ENCODE measurements at places on chromosomes 5 and 9.

- peak; percentile 8 for DNase-seq
These were observed 9.9 kb upstream of the FBP2 start for GRCh38 chr9:94603259-94604160.

DNA sequence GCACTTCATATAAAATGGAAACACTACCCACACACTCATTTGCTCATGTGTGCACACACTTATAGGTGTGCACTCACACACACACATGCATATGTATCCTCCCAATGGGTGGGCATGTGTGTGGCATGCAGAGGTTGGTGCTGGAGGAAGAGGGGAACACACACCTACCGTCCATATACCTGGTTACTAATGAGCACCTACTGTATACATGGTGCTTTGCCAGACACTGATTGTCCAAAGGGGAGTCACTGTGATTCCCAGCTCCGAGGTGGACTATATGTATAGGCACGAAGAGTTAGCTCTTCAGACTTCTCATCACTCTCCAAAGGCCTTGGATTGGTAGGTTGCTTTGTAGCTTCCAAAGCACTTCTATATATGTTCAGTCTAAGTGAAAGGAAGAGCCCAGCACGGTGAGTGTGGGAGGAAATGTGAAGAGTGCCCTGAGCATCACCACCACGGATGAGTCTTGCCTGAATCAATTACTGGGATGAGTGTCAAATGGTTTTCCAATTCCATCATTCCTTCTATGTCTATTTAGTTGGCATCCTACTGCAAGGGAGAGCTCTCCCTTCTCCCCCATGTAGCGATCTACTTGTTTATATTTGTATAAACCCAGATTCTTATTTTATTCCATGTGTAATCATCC lies 12.6 kb upstream of the ERGIC1 start:
- no peak for DNase-seq

DNA sequence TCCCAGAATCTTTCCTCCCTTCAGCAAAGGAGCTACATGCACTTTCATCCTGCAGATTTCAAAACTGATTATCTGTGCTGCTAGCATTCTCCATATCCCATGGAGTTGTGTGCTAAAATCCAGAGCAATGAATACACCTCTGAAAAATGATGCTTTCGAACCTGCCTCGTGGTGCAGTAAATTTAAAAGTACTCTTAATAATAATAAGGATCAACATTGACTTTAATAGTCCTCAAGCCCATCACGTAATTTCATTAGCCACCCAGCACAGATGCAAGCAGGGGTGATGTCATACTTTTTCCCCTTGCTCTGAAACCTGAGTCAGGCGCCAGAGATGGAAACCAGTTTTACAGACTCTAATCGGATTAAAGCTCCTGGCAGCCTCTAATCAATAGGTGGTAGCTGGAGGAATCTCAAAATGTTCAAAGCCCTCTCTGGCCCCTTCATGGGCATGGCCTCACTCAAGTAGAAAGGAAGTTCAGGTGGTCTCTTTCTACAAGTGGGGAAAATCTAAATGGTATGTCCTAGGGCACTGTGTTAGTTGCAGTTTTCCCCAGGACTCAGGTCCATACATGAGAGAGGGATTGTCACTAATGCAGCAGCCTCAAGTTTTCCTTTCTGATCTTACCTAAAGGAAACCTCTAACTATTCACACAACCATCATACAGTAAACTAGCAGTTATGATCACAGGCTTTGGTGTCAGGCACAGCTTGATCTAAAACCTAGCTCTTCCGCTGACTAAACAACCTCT lies 221.6 kb upstream of the SLC30A5 start:
- no peak for DNase-seq

DNA sequence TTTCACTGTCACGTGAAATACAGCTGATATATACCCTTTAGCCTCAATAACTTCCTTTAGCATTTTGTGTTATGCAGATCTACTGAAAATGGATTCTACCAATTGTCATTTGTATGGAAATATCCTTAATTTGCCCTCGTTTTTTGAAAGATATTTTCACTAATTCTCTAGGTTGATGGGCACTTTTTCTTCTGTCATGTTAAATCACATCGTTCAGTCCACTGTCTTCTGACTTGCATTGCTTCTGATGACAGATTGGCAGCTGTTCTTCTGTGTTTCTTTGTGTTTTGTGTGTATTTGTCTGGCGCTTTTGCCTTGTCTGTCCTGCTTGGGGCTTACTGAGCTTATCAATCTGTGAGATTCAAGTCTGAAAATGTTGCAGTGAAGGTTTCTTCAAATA lies 9.7 kb upstream of the CLPTM1L start:
- no peak for DNase-seq

DNA sequence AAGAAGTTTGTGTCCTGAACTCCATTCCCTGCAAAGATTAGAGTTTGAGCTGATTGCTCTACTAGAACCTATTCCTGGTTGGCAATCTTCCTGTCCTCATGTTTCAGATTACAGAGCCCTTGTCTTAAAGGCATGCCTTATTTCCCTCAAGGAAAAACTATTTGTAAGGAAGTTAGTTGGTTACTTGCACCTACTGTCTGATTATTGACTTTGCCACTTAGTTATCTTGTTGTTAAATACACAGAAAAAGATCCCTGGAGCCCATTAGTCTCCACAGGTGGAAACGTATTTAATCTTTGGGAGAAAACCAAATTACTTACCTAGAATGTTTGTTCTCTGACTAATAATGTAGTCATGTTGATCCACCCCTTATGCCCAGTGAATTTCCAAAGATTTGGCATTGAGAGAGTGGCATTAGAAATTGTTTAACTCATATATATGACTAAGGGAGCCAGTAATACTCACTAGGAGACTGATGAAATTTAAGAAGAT lies 132.3 kb upstream of the ELL2 start:
- DNase-seq: no peak

GRCh38 chr5:6430418-6431028 lies 18.1 kb upstream of the UBE2QL1 start:
- DNase-seq: no peak

DNA sequence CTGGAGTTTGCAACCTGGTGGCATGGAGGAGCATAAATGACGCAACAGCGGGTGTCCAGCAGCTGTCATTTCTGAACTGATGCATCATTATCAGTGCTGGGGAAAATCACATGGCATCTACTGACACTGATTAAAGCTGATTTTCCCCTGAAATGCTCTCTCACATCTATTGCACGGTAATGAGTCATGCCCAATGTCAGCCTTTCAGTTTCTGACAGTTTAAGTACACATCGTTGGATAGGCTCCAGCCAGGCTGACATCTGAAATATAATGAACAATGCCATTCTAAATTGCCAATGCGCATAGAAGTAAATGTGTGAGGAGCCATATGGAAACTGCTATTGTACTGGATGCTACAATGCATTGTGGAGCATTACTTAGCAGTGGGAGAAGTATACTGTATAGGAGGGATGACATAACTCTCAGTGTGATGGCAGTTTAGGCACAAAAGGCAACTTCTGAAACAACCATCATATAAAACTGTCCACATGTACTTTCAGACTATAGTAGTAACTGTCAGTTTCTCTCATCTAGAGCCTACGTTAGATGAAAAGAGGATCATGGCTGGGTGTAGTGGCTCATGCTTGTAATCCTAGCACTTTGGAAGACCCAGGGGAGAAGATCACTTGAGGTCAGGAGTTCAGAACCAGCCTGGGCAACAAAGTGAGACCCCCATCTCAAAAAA lies 389.3 kb upstream of the DMAC1 start:
- DNase-seq: no peak

DNA sequence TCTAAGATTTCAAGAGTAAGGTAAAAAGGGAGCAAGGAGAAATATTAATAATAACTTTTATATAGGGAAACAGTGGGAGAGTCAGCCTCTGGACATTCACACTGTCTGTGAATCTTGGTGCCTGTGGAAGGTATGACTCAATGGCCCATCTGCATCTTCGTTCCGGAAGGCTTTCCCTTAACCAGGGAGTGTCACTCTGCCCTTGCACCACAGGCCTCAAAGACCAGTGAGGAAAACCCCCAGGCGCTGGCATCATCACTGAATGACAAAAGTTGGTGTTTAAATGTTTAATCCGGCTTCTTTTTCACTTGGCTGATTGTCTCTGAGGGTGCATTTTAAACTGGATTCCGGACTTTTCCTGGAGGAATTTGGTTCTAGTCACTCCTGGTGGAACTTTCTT lies 522.4 kb upstream of the TLE4 start:
- DNase-seq: no peak

DNA sequence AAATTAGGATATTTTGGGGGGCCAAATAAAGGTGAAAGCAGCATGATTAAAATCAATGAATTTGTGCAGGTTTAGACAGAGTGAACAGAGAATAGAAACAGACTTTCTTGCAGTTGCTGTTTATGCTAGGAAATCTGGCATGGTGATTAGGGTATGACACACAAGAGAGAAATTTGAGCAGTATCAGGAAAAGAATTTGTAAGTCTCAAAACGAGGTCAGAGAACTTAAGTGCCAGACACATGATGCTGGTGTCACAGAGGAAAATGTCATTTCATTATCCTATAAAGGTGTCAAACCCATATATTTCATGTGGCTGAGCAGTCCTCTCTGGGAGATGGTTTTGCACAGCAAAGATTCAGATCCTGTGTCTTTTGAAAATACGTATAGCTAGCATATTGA lies 15.7 kb downstream of the LVRN start:
- DNase-seq: no peak

GRCh38 chr9:72618811-72619210 lies 97.4 kb downstream of the TMC1 start:
- no peak for DNase-seq

DNA sequence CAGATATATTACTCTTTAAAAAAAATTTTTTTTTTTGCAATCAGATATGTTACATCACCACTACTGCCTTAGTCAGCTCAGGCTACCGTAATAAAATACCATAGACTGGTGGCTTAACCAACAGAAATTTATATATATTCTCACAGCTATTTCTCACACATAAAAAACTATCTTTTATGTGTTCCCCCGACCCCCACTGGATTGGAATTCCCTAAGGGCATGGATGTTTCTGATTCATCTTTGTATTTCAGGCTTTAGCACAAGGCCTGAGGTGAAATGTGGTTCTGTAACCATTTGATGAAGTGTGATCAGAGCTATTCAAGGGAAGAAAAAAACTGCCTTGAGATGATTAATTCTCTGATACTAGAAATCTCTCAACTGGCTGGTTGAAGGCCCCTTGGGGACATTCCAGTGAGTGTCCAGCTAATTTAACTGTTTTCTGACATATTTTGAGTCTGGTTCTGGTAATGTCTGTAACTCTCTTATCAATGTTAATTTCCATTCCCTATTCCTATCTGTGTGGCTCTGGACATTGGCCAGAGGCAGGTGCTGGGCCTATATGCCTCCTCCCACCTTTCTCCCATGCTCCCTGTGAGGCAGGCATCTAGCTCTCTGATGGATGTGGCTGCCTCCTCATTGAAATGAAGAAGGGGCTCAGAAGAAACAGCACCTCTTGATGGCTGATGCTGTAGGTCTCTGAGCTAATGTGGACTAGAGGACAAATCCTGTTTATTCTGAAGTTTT lies 2.5 kb downstream of the CD14 start:
- DNase-seq: no peak

GRCh38 chr9:14936491-14936890 lies 26.3 kb upstream of the FREM1 start:
- no peak for DNase-seq

DNA sequence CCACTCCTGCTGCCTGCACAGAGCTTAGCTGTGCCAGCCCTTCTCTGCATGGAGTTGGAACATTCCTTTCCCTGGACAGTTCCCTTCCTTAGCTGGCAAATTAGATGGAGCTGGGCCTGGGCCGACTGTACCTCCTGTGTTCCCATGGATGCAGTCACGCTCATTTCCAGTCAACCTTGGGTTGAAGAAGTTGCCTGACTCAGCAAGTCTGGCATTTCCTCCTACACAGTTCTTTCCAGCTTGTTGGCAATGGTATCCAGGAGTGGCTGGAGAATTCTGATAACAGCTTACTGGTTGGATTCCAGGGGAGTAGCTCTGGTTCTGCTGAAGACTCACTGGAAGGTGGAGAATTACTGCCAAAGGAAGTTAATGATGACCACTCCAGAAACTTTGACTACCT lies 9.2 kb upstream of the TAF1L start:
- DNase-seq: no peak

DNA sequence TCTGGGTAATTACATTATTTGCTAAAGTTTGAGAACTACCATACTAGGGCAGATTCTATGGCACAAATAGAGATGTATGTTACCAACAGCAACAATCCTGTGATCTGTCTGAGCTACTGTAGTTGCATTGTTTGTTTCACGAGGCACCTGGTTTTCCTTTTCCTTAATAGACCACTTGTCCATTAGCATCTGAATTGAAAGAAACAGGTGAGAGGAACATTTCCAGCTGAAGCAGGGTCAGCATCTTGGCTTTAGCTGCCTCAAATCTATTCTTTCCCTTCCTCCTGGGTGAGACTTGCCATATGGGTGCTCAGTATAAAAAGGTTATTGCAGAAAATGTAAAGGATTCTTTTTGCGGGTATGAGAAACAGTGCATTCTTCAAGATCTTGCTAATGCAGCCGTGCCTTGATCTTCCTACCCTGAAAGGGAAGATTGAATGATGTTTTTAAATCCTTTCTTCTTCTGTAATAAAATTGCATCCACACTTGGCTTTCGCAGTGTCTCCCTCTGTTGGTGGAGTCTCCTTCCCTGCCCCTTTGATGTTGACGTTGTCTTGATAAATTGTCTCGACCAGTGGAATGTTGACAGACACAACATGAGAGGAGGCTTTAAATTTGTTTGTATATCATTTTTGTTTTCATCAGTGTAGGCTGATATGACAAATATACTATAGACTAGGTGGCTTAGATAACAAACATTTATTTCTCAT lies 118.0 kb upstream of the BRINP1 start:
- DNase-seq: no peak

DNA sequence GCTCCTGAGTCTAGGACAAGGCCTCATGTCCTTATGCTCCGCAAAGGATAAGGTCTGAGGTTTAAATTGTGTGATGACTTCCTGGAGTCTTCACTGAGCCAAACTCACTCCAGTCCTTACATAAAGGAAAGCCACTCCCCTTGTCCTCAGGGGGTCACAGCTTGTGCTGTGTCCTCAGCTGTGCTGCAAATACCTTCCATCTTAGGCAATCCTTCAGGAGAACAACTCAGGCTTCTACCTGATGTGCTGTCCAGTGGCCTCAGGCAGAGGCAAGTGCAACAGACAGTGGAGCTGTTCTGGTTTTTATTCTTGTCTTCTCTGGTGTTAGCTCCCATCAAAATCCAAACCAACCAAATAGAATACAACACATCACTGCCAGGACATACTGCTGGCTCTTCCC lies 151.5 kb downstream of the TAF11L14 start:
- DNase-seq: no peak

All from NCI-H526 (cell line).